ENCODE measurements at places on chromosomes 4 and X.
A peak's percentile ranks its signal among the peaks of the same experiment; 100 is the strongest.

DNA sequence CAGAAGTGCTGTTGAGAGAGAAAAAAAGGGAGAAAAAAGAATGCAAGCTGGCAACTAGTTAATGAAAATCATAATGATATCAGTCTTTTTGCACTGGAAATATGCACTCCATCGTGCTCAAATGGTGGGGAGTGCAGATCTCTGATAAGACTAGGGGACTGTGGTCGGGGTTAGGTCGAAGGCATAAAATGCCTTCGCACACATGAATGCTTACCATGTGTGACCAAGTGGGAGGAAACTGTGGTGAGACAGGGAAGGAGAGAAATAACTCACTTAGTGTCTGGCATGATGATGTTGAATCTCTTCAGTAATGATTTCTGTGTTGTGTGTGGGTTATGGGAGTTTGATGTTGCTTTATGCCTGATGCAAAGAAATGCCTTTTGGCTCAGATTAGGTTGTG lies 358.9 kb downstream of the FBXO8 start:
- DNase-seq = no peak

GRCh38 chr4:136306361-136306760 lies 1225.9 kb downstream of the PCDH18 start:
- no peak for DNase-seq

DNA sequence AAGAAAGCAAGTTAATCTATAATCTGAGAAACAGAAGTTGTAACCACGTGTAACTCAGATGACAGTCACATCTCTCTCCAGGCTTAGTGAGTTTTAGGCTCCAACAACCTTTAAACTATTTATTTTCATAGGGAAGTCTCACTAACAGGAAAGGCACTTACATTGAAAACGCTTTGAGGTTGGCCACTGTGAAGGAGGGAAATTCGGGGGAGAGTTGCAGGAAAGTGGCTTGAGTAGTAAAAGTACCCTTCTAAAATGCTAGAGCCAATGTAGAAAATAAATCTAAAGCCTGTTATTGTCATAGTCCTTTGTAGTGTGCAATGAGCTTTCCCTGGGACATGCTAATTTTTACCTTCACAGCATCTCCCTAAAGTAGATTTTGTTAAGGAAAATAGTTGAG lies 995 bp upstream of the NFXL1 start:
- no peak for DNase-seq

- peak; percentile 75 for DNase-seq
Measured at GRCh38 chr4:147361726-147362125, 119.2 kb upstream of the EDNRA start.

GRCh38 chrX:48083706-48084105 lies 12.3 kb upstream of the ZNF630 start:
- DNase-seq = no peak

DNA sequence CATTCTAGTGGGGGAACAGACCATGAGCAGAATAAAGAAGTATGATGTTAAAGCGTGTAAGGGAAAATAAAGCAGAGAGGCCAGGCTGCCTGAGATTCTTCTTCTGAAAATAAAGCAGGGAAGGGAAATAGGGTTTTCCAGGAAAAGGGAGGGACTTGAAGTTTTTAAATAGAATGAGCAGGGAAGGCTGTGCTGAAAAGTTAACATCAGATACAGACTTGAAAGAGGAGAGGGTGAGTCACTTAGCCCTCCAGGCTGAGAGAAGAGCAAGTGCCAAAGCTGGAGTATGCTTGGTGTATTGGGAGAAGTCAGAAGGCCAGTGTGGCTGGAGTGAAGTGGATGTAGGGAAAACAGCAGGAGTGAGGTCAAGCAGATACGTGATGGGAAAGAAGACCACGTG lies 10.0 kb upstream of the PLK4 start:
- DNase-seq = peak; percentile 53

DNA sequence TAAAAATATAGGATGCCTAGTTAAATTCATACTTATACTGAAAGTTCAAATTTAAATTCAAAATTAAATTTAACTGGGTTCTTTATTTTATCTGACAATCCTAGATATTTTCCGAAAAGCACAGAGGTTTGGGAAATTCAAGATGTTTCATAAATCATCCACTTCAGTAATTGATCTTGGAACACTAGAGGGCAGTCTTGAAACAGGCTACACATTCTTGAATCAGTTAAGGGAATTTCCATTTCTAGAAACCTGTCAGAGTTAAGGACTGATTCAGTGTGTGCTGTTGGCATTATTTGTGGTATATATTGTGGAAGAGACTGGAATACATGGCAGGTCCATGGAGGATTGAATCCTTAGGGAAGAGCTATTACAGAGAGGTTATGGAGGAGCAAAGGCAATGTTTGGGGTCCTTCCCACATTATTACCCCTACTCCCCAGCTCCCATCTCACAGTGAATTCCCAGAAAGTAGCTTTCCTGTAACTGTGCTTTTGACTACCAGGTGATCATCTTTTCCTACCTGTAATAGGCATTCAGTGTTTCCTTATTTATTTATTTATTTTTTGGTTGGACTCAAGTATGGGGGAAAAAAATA lies 92.9 kb downstream of the EGF start:
- DNase-seq = peak; percentile 65

DNA sequence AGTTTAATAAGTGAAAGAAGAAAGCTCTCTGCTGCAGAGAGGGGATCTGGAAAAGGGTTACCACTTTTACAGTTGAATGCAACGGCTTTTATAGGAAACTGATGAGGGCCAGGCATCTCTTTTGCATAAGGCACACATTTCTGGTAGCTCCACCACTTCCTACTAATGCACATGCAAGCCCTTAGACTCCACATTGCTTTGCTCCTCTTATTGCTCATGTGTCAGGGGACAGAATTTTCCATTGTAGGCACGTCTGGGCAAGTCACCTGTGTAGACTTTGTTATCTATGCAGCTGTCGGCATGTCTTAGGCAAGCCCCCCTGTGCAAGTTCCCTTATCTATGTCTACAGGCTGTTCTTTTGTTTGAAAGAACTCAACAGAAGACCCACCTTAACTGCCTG lies 294.6 kb upstream of the STS start:
- DNase-seq = no peak

DNA sequence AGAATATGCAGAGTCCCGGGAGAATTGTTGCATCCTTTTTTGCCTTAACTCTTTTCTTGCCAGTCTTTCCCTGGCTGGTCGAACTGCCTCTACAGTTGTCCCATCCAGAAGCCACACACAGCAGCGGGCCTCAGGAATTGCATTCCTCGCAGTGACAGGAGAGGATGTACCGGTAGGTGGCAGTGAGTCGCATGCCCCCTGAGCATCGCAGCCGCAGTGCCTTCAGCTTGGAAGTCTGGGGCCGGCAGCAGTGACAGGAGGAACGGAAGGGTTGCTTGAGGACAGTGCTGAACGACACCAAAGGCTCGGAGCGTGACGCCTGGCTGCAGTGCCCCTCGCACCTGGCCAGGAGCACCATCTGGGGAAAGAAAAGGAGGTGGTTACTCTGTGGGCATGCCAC lies 23.5 kb downstream of the NDP start:
- no peak for DNase-seq

DNA sequence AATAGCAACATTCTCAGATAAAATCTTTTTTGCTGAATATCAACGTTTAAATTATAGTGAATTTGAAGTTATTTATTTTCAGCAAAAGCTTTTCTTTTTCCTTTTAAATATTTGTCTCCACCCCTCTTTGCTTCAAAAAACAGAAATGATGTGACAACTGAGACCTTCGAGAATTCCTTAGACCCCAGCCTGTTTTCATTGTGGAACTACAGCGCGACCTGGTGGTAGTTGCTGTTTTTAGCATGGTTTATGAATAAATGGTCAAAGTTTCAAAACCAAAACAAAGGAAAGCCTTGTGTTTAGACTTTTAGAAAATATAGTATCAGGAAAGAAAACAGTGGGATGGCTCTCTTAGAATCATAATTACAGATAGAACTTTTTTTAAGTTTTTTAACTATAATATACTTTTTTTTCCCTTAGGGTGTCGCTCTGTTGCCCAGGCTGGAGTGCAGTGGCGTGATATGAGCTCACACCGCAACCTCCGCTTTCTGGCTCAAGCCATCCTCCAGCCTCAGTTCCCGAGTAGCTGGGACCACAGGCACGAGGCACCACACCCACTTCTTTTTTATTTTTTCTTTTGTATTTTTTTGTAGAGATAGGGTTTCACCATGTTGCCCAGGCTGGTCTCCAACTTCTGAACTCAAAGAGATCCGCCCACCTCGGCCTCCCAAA lies 26.8 kb upstream of the TMEM184C start:
- peak; percentile 61 for DNase-seq

DNA sequence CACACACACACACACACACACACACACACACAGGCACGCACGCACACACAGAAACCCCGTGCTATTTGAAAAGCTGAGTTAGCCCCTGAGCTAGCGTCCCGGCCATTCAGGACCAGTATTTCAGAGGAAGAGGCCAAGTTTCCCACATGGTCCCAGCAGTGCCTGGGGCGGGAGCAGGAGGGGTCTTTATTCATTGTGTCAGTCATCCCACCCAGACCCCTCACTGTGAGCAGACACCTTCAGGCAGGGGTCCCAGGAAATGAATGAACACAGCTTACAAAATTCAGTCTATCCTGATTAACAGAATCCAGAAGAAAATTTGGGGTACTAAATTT lies 58.1 kb downstream of the ZFYVE28 start:
- no peak for DNase-seq

DNA sequence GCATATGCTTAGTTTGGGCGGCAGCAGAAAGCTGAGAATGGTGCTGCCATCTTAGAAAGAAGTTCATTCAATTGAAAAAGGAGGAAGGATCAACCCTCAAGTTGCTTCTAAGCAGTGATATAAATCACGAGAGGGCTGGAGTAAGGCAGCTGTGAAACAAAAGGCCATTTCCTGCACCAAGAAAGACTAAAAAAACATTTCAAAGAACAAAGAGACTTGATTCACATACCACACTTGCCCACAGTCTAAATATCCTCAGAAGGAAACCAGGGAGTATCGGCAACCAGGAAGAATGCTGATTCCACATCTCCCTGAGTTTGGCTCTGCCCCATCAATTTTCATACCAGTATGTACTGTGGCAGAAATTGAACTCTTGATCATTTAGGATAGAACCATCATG lies 240.1 kb downstream of the OPHN1 start:
- DNase-seq = no peak

GRCh38 chrX:83892433-83892832 lies 31.5 kb downstream of the CYLC1 start:
- no peak for DNase-seq
